ENCODE measurements at places on chromosomes 3 and 15.

DNA sequence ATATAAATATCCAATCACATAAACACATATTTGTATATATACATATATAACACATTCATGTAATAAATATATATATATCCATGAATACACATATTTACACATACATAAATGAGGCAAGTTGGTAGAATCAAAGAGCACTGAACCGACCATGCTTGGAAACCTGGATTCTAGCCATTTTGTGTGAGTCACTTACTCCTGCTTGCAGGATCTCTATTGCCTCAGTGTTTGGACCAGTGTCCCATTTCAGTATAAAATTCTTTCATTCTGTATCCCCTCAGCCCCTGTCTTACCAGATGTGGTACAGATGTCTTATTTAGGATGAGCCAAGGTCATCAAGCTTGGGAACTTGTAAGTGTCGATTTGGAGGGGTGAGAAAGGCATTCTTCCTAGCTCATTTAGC lies 391.4 kb upstream of the FRG2C start:
- DNase-seq, result no peak

GRCh38 chr15:101159936-101160815 lies 91.7 kb downstream of the CHSY1 start:
- no peak for DNase-seq

DNA sequence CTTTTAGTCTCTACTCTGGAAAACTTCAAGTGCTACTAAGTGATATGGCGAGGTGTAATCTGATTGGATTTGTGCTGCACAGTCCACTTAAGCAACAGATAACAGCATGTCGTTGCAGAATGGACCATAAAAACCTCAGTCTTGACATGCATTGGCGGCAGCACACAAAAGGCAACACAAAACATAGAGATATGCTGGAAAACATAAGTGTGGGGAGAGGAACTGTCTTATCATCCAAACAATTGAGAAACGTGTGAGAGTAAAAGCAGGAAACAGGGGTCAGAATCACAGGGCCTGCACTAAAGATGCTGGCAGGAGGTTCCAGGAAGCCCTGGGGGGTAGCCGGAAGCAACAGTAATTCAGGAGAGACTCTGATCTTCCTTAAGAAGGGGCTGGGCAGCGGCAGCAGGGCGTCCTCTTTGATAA lies 82.1 kb downstream of the CGNL1 start:
- DNase-seq, result no peak

- DNase-seq, result no peak
Observed at GRCh38 chr15:77734306-77734705, 101.6 kb upstream of the LINGO1 start.

- no peak for DNase-seq
Observed at GRCh38 chr3:32646761-32647160, 38.2 kb upstream of the CNOT10 start.

DNA sequence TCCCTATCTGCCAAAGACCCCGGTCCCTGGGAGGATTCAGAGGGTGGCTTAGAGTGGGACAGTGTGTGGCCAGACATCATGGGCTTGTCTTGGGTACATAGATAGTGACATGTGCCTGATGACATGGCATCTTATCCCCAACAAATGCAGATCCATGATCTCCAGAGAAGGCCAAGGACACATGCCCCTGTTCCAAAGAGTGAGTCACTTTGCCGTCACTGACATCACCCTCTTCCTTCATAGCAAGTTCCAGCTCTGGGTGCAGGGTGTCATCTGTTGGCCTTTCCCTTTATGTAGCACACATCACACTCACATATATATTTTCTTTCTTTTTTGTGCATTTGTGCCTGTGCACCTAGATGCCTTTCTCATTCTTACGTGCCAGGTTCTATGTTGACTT lies 350.5 kb downstream of the LRTM1 start:
- no peak for DNase-seq

DNA sequence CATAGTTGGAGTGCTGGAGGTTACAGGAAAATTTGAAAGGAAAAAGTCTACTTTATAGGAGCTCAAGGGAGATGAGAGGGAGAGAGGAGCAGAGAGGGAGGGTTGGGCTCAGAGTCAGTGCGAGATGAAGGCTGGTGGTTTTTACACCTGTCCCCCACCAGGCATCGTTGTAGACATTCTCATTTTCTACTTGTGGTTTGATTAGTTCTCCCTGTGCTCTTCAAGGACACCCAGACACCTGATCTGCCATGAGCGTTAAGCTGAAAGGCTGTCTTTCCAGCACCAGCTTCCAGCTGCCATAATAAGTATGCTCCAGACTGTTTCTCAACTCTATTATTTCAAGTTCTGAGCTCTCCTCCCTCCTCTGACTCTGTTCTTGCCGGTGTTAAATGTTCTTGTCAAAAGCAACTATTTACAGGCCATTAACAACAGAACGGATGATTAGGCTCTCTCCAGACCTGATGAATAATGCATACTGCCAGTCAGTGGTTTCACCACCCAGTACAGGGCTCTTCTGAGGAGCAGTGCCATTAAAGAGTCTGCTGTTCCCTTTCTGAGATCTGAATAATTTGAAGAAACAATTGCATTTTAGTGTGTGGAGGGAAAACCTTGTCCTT lies 514.6 kb upstream of the MCTP2 start:
- peak; percentile 39 for DNase-seq

- peak; percentile 43 for DNase-seq
Observed at GRCh38 chr3:33438881-33439545, 1.2 kb downstream of the UBP1 start.

GRCh38 chr15:81281456-81281735 lies 42.5 kb downstream of the STARD5 start:
- no peak for DNase-seq

- DNase-seq, result no peak
Observed at GRCh38 chr15:87021751-87022150, 942.1 kb downstream of the AGBL1 start.

- peak; percentile 48 for DNase-seq
Observed at GRCh38 chr3:42148982-42149432, 57.9 kb downstream of the TRAK1 start.

GRCh38 chr3:61725851-61726333 lies 164.5 kb downstream of the PTPRG start:
- DNase-seq, result no peak

GRCh38 chr3:190340071-190340470 lies 17.8 kb upstream of the CLDN1 start:
- DNase-seq, result no peak

DNA sequence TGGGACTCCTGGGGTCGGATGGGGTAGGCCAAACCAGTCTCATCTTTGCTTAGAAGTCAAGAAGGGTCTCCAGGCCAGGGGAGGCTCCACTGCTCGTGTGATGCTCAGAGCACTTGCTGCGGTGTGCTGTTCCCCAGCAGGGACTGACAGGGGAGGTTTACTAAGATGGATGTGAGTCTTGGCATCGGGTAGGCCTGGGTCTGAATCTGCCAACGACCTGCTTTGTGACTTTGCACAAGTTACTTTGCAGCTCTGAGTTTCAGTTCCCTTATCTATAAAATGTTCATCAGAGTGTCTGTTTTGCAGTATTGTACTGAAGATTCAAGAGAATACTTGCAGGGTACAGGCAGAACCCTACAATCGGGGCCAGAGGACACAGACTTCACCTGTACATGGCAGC lies 17.3 kb upstream of the CDCP1 start:
- no peak for DNase-seq

DNA sequence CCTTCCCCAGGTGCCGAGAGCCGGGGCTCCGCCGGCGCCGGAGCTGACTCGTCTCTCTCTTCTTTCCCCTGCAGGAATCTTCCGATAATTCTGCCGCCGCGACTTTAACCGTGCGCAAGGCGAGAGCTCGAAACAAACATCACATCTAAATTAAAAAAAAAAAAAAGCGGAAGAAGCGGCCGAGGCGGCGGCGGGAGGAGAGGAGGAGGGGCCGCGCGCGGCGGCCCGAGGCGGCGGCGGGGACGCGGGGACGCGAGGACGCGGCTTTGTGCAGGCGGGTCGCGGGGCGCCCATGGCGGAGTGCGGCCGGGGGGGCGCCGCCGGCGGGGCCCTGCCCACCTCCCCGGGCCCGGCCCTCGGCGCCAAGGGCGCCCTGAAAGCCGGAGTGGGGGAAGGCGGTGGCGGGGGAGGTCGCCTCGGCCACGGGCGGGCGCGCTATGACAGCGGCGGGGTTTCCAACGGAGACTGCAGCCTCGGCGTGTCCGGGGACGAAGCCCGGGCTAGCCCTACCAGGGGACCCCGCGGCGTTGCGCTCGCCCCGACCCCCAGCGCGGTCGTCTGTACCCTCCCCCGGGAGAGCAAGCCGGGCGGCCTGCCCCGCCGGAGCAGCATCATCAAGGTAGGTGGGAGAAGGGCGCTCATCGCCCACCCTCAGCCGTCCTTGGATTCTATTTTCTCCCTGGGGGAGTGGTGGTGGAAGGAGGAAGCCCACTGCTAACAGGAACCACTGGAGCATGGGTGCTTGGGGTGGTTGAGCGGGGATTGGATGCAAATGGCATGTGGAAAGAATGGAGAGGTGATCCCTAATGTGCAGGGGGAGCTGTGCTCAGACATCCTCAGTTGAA lies at the start of gene PLCL2:
Gene PLCL2 (plus strand): TSS at position 208 of the 845 bp plus-strand sequence. CDS start 85 bp downstream, at position 293.
- no peak for DNase-seq

DNA sequence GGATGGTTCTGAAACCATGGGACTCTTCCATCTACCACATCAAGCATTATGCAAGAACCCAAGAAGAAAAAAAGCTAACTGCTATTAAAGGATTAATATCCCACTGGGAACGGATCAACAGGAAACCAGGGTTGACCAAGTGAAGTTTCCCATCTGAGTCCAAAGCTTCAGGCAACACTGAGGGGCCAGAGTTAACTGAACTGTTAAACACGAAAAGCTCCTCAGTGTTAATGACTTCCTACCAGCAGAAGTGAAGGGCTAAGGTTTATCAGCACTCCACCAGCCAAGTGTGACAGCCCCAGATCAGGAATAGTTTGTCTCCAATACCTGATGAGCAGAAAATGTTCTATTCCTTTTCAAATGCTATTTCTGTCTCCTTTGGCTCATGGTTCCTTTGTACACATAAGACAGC lies 36.7 kb downstream of the PTPN9 start:
- no peak for DNase-seq

- DNase-seq, result no peak
Observed at GRCh38 chr15:50183112-50183794, 1.3 kb downstream of the SLC27A2 start.

GRCh38 chr3:42632146-42632545 lies 21.4 kb upstream of the ZBTB47 start:
- DNase-seq, result no peak

GRCh38 chr3:130354430-130354829 lies 9.0 kb downstream of the COL6A5 start:
- no peak for DNase-seq

GRCh38 chr3:10371167-10371566 lies 50.3 kb upstream of the SEC13 start:
- DNase-seq, result no peak

DNA sequence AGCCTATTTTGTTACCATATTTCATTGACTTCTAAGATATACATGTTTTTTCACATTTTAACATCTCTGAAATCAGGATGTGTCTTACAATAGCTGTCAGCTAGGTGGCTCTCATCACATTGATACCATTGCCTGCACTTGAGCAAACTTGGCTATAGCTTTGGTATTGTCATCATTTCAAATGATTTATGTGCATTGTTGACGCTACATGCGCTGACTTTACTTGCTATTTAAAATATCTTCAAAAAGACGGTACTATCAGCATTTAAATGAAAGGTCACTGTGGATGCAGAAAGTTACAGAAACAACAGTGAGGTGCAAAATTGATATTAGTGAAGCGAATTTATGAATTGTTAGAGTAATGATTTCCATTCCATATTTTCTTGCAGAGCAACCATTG lies 54.0 kb upstream of the ABHD2 start:
- DNase-seq, result no peak

GRCh38 chr15:71997691-71998090 lies 120.3 kb downstream of the MYO9A start:
- no peak for DNase-seq

DNA sequence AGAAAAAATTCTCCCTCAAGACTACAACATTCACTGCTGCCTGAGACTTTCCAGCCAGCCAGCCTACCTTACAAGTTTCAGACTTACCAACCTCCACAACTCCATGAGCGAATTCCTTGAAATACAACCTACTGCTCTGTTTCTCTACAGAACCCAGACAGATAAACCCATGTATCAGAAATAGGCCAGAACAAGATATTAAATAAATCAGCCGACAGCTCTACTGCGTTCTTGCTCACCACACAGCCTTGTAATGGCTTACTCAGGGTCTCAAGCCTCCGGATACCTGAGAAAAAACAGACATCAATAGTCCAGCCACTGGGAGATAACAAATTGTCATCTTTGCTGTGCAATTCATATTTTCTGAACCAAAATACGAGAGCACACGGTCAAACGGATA lies 43.6 kb upstream of the LIPC start:
- DNase-seq, result no peak

- peak; percentile 8 for DNase-seq
Observed at GRCh38 chr3:94787734-94788270, 724.9 kb downstream of the NSUN3 start.

DNA sequence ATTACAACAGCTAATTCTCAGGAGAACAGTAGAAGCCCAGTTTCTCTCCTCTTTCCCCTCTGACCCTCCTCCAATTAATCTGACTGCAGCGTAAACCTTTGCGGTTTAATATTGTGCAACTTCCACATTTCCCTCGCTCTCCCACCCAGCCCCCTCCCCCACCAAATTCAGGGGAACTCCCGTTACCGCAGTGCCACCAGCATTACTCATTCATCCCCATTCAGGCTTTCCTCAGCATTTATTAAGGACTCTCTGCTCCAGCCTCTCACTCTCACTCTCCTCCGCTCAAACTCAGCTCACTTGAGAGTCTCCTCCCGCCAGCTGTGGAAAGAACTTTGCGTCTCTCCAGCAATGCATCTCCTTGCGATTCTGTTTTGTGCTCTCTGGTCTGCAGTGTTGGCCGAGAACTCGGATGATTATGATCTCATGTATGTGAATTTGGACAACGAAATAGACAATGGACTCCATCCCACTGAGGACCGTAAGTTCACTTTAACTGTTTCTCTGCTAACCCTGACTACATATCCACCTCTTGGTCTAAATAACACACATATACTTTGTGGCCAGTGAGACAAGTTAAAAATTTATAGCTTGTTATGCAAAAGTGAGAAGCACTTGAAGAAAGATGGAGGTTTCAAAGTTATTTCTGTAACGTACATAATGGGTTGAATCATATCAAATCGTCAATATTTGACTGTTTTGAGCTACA lies at the start of gene PTX3:
Gene PTX3 (plus strand): TSS at position 268 of the 709 bp plus-strand sequence. CDS start 84 bp downstream, at position 352.
- peak; percentile 30 for DNase-seq

GRCh38 chr3:11445883-11446282 lies 173.7 kb downstream of the ATG7 start:
- no peak for DNase-seq

DNA sequence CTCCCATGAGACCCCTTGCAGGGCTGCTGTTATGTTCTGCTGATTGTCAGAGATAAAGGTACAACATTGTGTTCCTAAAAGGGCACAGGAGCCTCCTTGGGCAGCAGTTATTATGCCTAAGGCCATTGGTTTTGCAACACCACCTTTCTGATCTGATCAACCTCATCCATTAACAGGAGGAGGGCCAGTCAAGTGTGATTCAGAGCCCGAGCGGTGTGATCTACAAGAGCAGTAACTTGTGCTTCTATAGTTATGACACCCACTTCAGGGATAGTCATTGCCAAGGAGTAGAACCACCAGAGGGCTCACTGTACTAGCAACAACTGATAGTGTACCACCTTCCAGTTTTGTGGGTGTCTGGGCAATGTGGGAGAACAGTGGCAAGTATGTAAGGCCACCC lies 1457.9 kb upstream of the CADM2 start:
- no peak for DNase-seq

- DNase-seq, result no peak
Observed at GRCh38 chr3:71309342-71309741, 274.2 kb downstream of the FOXP1 start.

All from renal cortex interstitium (tissue), 15 donors.